ENCODE measurements at places on chromosomes 2 and 18.

DNA sequence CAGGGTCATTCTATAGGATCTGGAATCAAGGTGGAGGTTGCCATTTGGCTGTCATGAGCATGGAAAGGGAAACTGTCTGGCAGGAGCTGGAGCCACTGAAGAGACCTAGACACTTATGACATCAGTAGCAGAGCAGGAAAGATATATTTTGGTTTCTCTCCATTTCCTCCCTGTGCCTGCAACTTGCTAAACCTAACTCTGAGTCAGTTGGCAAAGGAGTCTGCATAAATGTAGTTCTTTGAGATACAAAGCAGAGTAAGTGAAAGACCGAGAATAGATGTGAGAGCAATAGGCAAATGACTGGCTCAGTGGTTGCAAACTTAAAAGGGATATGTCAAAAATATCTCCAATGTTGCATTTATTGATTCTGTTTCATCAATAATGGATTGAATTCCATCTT is 757.7 kb downstream of the KCNJ3 start:
- no peak for DNase-seq

DNA sequence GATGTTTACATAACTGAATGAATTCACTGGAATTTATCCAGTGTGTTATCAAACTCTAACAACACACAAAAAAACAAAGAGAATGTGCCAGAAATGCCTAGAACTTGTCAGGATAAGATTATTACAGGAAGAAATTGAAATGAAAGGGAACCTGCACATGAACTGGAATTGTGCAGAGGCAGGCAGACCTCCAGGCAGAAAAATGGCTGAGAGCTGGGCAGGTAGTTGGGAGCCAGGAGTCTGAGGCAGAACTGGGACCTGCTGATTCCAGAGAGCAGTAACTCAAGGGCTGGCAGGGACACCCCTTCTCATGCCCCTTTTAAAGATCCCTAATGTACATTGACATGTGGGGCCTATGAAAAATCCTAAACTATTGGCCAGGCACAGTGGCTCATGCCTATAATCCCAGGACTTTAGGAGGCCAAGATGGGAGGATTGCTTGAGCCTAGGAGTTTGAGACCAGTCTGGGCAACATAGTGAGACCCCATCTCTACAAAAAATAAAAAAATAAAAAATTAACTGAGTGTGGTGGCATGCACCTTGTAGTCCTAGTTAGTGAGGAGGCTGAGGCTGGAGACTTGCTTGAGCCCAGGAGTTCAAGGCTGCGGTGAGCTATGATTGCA is 674 bp upstream of the SP110 start:
- DNase-seq: no peak

GRCh38 chr2:8101614-8102277 is 580.1 kb upstream of the ID2 start:
- DNase-seq: no peak

DNA sequence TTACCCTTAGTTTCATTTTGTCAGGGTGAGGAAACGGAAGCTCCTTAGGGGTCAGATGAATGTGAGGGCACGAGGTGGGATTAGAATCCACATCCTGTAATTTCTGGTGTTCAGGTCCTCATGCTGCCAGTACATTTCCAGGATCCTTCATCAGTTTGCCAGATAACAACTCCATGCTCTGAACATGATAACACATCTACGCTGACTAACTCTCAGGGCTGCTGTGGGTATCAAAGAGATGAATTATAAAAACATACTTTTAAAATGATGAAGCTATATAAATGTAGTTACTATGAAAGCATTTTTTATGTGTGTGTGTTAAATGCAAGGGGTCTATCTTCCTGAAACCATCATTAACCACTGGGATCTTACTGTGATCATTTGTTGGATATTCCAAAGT is 325.9 kb downstream of the SLC8A1 start:
- no peak for DNase-seq

DNA sequence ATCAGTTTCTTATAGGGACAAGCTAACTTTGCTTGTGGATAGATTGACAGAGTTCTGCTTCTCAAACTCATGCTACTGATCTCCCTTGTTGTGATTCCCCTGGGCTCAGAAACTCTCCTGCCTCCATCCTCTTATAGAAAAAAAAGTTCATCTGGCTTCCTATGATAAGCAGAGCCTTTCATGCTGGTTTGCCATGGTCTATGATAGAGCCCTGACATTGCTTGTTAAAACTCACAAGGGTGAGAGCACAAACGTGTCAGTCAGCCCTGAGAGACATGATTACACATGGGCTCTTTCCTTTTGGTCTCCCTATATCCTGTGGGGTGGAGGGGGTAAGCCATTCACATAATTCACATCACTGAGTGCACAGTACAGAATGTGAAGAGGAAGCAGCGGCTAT is 121.8 kb downstream of the TDRD15 start:
- DNase-seq: no peak

All from AG09319 (cell line).